ENCODE measurements at places on chromosomes 3 and 15. TPM values are rescaled to one million over a fixed set of nuclear protein-coding genes. Genes with fewer than 3 reads are reported as not detected.

- DNase-seq = peak; percentile 14
These were observed 1.3 kb downstream of the HDDC3 start for GRCh38 chr15:90930861-90931574.

GRCh38 chr3:156638271-156638670, 36.1 kb upstream of the TIPARP start:
- DNase-seq = no peak

The ETV5 gene
- total RNA-seq = 20.9 TPM

DNA sequence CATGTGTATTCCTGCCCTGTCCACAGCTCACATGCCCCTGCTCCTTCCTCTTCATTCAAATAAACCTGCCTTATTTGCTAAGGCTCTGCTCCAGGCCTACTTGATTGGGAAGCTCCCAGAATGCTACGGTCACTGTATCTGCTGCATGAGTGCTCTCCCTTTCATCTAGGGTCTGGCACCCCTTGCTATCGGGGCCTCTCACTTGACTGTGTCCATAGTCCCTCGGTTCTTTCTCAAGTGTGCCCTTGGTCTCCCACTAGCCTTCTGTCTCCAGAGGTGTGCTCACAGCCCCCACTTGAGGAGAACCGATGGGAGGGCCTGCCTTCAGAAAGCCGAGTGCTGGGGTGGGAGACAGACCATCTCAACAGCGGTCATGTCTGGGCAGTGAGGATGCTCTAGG, 57.4 kb upstream of the NMNAT3 start:
- no peak for DNase-seq

DNA sequence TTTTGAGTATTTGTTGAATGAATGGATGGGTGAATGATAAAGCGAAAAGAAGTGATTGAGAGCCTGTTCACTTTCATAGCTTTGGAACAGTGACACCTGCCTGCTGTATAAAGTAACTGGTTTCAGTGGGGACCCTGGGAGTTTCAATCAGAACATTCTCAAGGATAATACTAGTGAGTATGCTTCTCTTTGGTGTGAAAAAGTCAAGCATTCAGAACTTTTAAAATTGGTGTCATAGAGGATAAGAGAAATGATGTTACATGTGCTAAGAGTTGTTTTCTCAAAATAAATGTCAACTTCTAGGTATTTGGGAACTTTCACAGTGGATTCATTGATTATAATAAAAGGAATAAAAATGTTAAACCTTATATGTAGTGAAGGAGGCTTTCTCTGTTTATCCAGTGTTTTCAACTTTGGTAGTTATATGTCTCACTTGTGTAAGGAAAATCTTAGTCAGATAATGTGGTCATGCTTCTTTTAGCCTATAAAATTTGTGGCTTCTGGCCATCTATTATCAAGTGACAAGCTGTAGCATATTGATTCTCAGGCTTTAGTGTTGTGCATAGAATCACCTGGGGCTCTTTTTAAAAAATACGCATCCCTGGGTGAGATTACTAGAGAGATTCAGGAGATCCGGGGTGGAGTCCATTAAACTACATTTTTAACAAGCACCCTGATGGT, 11.9 kb downstream of the LRCH3 start:
- peak; percentile 5 for DNase-seq

GRCh38 chr3:126152458-126152857, 27.9 kb downstream of the ALDH1L1 start:
- no peak for DNase-seq

- no peak for DNase-seq
These were observed 146.6 kb downstream of the CHSY1 start for GRCh38 chr15:101105059-101105891.

GRCh38 chr15:29081781-29082180, 187.8 kb downstream of the NSMCE3 start:
- no peak for DNase-seq

DNA sequence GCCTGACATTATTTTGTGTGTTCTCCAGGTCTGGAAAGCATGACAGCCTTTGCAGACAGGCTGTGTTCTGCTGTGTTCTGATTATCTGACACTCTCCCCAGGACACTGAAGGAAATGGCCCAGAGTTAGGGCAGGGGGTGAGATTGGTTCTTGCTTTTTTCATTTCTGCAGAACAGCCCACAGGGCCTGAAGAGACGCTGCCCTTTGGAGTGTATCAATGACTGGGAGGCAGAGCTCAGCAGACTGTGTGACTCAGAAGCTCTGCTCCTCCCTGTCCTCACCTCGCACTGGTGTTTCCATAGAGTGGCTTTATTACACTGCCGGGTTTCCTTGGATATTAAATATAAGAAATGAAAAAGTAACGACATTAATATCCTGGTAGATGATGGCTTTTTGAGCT, 523.6 kb downstream of the NTRK3 start:
- no peak for DNase-seq

- no peak for DNase-seq
These were observed 57.4 kb downstream of the NGLY1 start for GRCh38 chr3:25725810-25726209.

GRCh38 chr3:135739779-135740178, 225.7 kb upstream of the PPP2R3A start:
- DNase-seq = no peak

DNA sequence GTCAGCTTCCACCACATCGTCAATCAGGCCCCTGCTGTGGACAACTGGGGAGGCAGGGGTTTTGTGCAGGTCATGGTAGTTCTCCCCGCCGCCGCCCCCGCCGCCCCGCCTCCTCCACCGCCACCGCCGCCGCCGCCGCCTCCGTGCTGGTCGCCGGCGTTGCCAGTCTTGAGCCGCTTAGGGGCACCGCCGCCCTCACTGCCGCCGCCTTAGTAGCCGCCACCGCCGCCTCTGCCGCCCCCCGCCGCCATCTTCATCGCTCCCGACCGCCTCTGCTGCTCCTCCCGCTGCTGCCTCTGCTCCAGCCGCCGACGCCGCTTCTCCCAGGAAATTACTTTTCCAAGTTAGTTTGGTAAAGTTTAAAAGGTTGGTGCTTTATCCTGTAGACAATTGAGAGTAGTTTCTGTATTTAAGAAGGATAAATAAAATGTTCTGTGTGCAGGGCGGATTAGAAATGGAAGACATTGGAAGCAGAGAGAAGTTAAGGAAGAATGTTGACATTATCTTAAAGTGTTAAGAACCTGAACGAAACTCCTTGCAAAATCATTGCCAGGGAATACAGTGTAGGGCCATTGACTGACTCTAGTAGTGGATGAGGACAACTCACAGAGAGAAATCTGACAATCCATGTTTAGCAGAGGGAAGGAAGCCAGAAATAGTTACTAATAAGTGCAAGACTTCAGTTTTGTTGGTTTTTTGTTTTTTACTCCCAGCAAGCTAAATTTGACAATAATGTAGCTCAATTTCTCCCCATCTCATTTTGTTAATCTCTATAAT, 53.0 kb upstream of the GOLGA8A start:
- no peak for DNase-seq

DNA sequence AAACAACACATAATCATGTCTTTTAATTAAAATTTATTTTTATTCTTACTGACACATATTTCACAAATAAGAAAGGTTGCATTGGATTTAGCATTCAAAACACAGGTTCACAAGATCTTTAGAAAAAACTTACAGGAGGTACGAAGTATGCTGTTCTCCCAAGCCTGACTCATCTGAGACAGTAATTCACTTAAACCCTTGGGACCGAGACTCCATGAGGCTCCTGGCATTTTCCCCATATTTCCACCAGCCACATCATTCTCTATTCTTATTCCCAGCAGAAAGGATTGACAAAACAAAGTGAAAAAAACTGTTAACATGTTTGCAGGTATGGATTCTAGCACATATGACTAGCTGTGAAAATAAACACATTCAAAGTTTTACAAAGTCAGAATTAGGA, 52.6 kb downstream of the CNTN3 start:
- DNase-seq = no peak

The NEK11 gene
- total RNA-seq = 2.0 TPM

- DNase-seq = no peak
These were observed 332.3 kb downstream of the ERC2 start for GRCh38 chr3:56135941-56136340.

DNA sequence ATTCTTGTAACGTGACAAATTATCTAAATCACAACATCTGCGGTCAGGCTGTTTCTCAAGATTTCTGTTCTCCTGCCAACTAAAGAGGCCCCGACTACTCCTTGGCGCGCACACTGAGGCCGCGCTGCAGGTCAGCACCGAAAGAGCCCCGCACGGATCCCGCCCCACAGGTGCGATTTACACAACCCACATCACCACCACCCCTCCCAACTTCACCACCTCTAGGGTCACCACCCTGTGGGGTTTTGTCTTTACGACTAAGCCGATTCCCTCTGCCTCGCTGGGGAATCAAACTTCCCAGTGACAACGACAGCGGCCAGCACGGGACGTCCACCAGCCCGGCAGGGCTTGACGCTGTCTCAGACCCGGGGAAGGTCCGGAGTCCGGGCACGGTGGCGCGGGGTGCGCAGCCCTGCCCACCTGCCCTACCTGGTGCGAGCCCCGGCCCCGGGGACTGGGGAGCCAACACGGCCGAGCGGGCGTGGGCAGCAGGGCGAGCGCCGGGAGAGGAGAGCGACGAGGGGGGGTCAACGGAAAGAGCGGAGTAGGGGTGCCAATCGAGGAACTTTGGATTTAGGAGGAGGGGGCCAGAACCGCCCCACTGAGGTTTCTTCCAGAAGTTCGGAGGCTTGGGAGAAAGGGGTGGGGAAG, 764 bp downstream of the UACA start:
- DNase-seq = peak; percentile 60

DNA sequence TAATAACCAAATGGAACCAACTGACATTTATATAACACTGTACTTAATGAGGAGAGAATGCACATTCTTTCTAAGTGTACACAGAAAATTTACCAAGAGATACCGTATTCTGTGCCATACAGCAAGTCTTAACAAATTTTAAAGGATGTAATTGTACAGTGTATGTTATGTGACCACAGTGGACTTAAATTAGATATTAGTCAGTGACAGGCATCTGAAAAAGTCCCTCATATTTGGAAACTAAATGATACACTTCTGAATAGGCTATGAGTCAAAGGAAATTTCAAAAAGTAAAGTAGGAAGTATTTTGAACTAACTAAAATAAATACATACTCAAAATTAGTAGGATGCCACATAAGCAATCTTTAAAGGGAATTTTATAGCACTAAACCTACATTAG, 59.6 kb upstream of the P3H2 start:
- no peak for DNase-seq

DNA sequence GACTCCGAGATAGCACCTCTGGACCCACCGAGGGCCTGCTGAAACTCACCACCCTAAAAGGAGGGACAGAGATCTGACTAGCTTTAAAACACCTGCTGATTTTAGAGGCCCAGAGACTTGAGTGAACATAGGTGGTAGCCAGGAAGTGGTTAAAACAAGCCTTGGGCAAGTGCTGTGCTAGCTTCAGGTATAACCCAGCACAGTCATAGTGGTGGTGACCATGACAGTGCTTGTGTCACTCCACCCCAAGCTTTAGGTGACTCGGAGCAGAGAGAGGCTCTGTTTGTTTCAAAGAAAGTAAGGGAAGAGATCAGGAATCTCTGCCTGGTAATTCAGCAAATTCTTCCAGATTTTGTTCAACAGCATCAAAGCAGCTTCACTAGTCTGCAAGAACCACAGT, 641.1 kb upstream of the BCHE start:
- DNase-seq = no peak

The RNU6-1 gene
- total RNA-seq = not detected

DNA sequence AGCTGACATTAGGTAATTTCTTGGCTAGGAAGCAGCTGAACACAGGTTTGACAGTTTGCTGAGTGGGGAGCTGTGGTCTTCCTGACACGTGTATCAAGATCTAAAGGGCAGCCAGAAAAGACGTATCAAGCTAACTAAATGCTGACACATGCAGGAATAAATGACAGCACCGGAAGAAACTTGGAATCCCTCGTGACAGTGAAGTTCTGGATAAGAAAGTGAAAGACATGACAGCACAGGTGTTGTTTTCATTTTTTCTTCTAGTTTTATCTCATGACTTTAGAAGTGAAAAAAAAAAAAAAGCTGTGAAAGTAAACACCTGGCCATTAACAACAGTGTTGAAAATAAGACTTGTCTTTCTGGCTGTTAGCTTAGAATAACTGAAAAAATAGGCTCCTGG, 48.7 kb downstream of the FGF7 start:
- DNase-seq = no peak

GRCh38 chr3:129006864-129007263, 5.8 kb downstream of the EFCC1 start:
- no peak for DNase-seq

The ZNF774 gene
- 0.79 TPM for total RNA-seq

GRCh38 chr3:178140531-178141304, 395.5 kb upstream of the KCNMB2 start:
- DNase-seq = peak; percentile 70

DNA sequence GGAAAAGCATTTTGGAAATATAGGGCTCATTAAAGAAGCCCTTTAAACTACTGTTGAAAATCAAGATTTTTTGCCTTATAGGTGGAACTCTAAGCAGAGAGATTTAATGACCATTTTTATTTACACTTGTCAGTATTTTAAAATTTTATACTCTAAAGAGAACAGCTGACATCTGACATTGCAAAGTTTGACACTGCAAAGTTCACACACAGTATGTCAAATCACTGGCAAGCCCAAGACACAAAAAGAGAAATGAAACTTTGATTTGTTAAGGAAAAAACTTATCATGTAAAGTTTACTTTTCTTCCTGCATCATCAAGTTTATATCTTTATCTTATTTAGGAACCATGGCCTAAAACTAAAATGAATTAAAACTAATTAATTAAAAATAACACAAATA, 40.2 kb downstream of the DPH6 start:
- DNase-seq = no peak

DNA sequence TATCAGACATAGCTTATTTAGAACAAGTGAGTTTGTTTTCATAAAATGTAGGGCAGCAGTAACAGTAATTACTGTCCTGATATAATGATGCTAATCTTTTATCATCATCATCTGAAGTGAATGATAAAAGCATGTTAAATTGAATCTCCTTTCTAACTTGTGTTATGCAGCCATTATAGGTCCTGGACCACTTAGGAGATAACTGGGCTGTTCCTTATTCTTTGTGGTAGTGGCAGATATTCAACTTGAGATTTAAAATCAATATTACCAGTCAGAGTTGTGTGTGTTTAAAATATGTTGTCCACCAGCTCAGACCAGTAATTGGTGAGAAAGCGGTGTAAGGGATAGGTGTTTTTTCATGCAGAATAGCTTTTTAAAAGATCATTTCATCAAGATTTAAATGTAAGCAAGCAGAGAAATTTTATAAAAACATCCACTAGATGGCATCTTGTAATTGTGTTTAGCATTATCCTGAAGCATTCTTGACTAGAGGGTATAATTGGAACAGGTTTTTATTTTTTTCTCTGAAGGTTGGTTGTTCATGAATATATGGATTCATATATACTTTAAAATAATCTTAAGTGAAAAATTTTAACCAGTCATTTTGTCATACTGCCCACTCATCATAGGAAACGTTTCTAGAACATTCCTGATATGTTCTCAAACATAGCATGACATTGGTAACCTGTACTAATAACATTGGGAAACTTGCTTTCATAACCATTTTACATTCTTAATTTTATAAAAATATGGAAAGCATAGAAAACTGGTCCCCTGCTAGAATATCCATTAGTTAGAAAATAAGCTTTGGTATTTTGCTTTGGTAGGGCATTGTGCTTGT, 153.9 kb downstream of the BBX start:
- DNase-seq = peak; percentile 41

Data from lung microvascular endothelial cell (primary cell).